Daoy (cell line): ENCODE measurements at places on chromosomes 1 and 21. TPM values are rescaled to one million over a fixed set of nuclear protein-coding genes. Genes with fewer than 3 reads are reported as not detected.
A peak's percentile ranks its signal among the peaks of the same experiment; 100 is the strongest.

DNA sequence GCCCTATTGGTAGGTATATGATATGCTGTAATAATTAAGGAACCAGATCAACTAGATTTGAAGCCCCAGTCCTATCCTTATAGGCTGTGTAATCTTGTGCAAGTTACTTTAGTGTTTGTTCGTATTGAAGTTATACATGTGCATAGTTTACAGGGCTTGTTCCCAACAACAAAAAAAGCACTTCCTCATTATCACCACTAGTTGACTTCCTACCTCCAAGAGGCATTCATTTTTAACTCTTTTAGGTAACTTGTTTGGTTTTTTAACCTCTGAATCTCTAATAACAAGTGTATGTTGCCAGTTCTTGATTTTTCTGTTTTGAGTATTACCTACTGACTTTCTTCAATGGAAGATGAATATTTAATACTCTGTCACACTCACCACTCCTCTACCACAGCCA, 71.9 kb downstream of the ST3GAL3 start:
- DNase-seq = no peak

Gene FALEC
- total RNA-seq = not detected in 2 replicates

Gene TEX38
- total RNA-seq = not detected in 2 replicates

- no peak for DNase-seq
These were observed 103.5 kb downstream of the RPE65 start for GRCh38 chr1:68346188-68346808.

GRCh38 chr1:54861070-54861761, 25.8 kb downstream of the DHCR24 start:
- DNase-seq = no peak

Gene RNF115
- 7.2 and 8.9 TPM in 2 replicates for total RNA-seq

GRCh38 chr1:9449110-9449627, 90.1 kb upstream of the SLC25A33 start:
- no peak for DNase-seq

- DNase-seq = peak; percentile 72
These were observed 14.7 kb upstream of the CSF1 start for GRCh38 chr1:109895720-109896504.

DNA sequence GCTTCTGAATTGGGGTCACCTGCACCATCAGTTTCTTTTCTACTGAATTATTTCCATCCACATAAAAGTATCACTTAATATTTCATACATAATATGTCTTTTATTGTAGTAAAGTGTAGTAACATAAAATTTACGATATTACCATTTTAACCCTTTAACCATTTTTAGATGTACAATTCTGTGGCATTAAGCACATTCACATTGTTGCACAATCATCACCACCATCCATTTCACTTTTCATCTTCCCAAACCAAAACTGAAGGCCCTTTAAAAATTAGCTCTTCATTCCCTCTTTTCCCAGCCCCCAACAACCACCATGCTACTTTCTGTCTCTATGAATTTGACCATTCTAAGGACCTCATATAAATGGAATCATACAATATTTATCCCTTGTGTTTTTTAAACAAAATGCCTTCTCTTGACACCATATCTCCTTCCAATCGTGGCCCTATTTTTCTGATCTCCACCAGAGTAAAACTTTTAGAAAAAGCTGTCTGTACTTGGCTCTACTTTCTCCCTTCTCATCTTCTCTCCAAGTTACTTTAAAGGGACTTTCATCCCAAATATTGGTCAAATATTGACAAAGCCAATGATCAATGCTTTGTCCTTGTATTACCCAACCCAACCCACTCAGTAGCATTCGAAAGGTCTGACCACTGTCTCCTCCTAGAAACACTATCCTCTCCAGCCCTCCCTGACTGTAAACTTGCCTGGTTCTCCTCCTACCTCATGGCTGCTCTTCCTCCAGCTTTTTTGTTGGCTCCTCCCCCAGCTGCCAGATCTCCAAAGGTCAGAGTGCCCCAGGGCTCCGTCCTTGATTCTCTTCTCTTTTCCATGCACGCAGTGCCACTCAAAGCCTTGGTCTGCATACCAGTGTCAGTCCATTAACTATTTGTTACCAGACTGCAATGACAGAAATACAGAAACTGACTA, 44.7 kb downstream of the SLC30A10 start:
- no peak for DNase-seq

Gene ADGRL4
- 0.11 and 0.33 TPM in 2 replicates for total RNA-seq

Gene BTG2
- 2.2 and 2.6 TPM in 2 replicates for total RNA-seq

GRCh38 chr1:67224856-67225255, 58.6 kb downstream of the IL23R start:
- DNase-seq = no peak

DNA sequence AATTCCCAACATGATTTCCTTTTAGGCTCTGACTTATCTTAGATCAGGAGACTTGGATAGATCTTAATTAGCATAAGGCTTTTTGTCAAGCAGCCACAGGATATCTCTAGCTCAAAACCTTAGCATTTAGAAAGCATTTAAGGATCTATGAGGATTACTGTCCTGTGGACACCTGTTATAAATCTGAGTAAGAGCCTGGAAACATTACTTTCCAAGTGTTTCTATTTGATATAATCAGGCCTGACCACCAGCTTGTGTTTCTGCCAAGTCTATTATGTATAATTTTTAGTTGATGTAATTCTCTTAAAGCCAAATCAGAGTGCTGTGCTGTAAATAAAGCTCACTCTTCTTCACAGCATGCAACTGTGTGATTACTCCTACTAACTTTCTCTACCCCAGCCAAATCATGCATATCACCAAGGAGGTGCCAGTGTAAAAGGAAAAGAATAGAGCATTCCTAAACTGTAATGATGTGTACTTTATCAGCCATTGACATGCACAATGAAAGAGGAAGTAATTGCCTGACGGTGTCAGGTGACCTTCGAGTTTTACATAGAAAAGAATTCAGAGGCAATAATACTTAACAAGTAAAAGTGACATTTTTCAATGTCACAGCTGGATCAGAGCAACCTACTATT, 309.9 kb upstream of the PRMT6 start:
- DNase-seq = no peak

DNA sequence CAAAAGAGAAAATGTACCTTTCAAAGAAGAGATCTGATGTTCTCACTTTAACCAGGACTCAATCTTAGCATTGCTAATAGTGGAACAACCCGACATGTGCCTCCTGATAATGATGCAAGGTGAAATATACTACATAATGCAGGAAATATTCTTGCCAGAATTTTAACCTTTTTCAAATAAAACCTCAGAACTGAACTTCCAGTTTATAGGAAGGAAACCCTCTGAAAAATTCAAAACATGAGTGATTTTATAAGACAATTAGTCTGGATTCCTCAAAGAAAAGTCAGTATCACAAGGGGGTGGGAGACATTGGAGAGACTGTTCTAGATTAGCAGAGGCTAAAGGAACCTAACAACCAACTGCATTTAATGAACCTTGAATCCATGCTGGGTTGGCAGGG, 18.1 kb downstream of the AHCYL1 start:
- no peak for DNase-seq

GRCh38 chr1:48115835-48116234, 106.7 kb upstream of the SLC5A9 start:
- no peak for DNase-seq

Gene RNU1-4
- total RNA-seq = 306 and 832 TPM in 2 replicates

Gene INKA2
- 0.71 and 0.91 TPM in 2 replicates for total RNA-seq

DNA sequence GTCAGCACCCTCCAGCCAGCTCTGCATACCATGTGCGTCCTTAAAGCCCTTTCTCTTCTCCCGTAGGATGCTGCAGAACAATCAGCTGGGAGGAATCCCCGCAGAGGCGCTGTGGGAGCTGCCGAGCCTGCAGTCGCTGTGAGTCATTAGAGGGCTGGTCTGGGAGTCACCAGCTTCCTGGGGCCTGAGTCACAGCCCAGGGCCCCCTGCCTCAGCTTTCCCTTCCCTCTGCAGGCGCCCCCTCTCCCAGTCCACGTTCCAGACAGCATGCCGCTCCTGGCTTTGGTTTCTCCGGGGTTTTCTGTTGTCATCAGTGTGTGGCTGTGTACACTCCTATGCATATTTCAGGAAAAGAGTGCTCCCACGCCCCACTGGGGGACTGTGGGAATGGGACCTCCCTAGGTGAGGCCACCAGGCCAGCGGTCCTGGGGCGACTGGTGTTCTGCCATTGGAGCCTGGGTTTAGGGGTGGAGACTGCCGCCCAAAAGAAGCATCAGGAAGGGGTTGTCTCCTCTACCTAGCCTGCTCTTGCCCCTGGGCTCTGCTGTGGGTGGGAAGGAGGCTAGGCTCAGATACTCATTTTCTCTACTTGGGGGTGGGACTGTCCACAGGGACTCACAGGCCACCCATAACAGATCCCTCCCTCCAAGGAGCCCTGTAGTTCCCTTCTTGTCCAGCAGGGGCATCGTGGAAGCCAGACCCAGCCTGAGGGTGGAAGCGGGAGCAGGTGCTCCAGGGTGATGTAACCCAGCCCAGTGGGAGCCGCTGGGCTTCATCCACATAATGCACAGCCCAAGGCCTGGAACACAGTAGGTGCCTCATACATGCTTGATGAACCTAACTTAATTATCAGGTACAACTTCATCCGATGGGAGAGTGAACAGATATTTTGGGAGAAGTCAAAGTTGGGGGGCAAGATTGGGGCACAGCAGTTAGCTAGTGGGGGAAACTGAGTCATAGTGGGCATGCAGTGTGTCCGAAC, 42.5 kb downstream of the LGR6 start:
- peak; percentile 98 for DNase-seq

DNA sequence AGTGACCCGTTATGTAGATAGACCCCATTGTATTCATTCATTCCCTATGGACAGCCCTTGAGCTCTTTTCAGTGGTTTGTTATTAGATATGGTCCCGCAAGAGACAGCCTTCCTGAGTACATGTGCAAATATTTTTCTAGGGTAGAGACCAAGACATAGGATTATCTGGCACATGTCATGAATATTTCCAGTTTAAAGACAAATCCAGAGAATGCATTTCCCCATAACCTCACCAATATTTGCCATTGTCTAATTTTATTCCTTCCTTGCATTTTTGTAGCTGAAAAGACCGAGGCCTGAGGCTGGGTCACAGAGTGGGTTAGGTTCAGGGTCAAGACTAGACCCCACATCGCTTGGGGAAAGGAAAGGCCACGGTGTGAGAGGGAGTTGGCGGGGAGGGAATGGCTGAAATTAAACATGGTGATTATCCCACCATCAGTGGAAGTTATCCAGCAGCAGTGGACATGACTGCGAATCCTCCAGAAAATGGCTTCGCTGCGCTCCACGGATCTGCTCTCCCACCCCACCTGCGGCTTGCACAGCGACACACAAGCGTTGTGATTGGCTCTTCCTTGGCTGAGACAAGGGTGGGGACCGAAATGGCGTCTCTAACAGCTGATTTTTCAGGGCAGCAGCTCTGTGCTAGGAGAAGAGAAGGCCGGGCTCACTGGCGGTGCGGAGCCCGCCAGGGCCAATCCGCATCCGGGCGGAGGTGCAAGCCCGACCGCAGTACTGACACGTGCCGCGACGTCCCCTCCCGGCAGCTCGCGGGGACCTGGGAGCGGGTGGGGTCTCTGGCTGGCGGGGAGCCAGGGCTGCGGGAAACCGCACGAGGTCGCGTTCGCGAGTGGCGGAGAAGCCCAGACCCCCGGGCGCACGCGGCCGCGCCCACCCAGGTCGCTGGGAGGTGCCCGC, 16.1 kb upstream of the STMN1 start:
- peak; percentile 48 for DNase-seq

GRCh38 chr1:158099185-158099584, 81.5 kb upstream of the CD1D start:
- DNase-seq = no peak

DNA sequence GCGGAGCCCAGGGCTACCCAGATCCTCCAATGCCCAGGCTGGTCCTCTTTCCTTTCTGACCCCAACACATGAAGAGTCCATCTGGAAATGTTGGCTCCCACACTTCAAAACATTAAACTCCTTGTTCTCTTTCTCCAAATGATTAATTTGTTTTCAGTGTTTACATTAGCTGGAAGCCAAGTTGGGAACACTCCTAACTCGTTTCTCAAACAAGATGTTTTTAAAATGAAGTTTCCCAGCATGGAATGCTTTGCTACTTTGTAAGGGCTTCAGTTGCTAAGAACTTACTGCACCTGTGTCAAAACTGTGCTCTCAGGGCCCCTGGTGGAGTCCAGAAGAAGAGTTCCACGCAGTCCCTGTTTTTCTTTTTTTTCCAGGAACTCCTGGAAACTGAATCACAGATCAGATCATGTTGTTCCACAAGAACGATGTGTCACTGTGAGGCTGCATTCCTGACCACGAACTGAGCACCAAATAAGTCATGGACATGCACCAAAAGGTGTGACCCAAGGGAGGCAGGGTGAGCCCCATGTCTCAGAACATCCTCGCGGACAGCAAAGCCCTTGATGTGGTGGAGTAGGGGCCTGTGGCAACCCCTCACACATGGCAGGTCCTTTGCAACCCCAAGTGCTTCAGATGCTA, 257.3 kb downstream of the KCNJ6 start:
- peak; percentile 69 for DNase-seq

Gene NOS1AP
- total RNA-seq = 0.06 TPM in 1 of 2 replicates, not detected in the other

DNA sequence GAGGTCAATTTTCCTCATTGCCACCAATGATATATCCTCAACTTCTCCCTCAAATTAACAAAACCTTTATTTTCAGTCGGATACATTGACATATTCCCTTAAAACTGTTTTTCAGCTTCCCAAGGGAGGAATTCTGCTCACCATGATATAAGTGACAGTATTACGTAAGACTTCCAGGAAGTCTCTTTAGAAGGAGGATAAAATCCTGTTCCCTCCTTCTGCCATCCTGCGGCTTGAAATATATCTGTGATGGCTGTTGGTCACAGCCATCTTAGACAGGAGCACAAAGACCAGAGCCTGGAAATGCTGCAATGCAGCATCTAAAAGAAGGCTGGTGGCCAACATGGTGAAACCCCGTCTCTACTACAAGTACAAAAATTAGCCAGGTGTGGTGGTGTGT, 270.4 kb downstream of the GPATCH2 start:
- DNase-seq = no peak

GRCh38 chr1:185808631-185809030, 74.4 kb downstream of the HMCN1 start:
- DNase-seq = no peak

DNA sequence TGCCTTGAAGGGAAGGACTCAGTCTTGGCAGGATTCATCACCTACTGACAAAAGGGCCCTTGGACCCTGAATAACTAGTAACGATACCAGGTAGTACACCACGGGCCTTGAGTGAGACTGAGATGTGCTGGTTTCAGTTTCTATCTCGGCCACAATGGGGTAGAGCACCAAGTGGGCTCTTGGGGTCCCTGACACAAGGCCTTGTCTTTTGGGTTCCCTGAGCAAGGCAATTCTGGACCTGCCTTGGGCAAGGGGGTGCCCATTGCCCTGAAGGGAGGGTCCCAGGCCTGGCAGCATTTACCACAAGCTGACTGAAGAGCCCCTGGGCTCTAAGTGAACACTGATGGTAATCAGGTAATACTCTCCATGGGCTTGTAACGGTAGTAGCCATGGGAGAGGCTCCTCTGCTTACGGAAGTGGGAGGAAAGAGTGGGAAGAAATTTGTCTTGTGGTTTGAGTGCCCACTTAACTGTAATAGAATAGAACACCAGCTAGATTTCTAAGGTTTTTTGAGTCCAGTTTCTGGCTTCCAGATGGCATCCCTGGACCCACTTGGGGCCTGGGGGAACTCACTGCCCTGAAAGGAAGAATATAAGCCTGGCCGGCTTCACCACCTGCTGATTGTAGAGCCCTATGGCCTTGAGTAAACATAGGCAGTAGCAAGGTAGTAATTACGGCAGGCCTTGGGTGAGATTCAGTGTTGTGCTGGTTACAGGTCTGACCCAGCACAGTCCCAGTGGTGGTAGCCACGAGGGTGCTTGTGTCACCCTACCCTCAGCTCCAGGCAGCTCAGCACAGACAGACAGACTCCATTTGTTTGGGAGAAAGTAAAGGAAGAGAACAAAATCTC, 58.5 kb downstream of the WDR4 start:
- no peak for DNase-seq

GRCh38 chr1:30679976-30680305, 43.4 kb downstream of the MATN1 start:
- no peak for DNase-seq

Gene DESI2
- 56.2 and 61.4 TPM in 2 replicates for total RNA-seq
